ENCODE measurements at places on chromosomes 13 and 19. TPM values are rescaled to one million over a fixed set of nuclear protein-coding genes. Genes with fewer than 3 reads are reported as not detected.

Gene KLK2
- not detected for total RNA-seq

DNA sequence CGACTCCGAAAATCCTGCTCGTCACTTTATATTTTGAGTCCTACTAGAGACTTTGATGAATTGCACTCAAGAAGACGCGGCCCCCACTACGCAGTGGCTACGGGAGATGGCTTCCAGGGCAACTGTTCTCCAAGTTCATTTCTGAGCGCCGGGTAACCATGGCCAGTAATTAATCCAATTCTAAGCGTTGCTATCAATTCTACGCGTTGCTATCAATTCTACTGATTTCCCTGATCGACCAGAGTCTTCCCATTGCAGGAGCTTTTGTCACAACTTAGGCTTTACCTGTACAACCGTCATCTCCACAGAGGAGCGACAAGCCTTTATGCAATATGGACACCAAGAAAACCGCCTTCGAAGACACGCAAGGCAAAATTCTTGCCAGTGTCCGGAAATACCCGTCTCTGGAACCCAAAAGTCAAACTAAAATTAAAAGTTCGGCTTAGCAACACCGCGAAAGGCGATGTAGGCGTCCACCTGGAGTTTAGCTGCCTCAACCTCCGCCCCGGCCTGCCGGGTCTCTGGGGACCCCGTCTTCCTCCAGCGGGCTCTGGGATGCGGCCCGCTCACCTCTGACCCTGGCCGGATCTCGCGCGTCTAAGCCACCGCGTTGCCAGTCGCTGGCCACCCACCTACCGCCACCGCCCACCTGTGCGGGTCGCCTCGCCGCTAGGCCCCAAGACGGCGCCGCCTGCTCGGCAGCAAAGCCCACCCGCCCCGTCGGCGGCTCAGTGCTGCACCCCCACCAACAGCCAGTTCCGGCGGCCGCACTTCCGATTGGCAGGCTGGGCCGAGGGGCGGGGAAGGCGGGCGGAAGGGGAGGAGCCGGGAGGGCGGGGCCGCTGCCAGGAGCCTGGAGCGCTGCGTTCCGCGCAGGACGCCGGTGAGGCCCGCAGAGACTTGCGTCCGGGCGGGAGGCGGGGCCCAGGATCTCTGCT, at the start of gene SUPT20H:
Gene SUPT20H, minus strand, starts transcription at position 779 of the 938 bp plus-strand sequence. CDS start 8,198 bp downstream, outside the sequence.
- peak; percentile 98 for DNase-seq

- no peak for DNase-seq
Measured at GRCh38 chr13:44814161-44814560, 175.1 kb downstream of the NUFIP1 start.

Gene ZNF329
- total RNA-seq = 10.7 TPM

DNA sequence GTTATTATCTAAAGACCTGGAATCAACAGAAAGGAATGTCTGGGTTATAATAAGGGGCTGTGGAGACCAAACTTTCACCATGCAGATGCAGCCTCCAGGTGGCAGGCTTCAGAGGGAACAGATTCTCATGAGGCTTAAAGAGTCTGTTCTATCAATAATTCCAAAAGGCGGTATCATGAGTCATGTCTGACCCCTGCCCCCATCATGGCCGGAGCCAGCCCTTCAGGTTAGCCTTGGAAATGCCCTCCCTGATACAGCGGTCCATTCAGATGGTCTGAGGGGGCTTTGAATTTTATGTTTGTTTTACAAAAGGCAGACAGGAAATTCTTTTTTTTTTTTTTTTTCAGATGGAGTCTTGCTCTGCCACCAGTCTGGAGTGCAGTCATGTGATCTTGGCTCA, 21.7 kb upstream of the LAMP1 start:
- peak; percentile 81 for DNase-seq

GRCh38 chr13:25625414-25625813, 253.6 kb downstream of the ATP8A2 start:
- DNase-seq = no peak

GRCh38 chr13:63636316-63636993, 2220.8 kb upstream of the PCDH20 start:
- no peak for DNase-seq

DNA sequence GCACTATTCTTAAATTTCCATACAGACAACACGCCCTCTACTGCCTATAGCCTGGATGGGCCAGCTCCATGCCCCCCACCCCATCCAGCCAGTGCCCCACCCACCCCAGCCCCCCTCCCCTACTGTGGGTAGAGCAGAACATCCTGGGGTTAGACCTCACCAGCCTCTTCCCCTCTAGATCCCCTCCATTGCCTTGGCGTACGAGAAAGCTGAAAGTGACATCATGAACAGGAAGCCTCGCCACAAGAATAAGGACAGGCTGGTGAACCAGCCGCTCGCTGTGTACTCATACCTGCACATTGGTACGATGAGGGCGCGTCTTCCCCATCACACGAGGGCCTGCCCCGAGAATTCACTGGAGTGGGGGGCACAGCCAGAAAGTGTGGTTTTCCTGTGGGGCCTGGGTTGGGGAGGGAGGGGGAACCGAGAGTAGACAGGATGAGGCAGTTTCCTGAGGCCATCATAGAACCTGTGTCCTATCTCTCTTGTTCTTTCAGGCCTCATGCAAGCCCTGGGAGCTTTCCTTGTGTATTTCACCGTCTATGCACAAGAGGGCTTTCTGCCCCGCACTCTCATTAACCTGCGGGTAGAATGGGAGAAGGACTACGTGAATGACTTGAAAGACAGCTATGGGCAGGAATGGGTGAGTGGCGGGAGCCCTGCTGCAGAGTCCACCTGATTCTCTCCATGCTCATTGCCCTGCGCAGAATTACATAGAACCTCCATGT, 29.1 kb downstream of the ATP12A start:
- DNase-seq = no peak

DNA sequence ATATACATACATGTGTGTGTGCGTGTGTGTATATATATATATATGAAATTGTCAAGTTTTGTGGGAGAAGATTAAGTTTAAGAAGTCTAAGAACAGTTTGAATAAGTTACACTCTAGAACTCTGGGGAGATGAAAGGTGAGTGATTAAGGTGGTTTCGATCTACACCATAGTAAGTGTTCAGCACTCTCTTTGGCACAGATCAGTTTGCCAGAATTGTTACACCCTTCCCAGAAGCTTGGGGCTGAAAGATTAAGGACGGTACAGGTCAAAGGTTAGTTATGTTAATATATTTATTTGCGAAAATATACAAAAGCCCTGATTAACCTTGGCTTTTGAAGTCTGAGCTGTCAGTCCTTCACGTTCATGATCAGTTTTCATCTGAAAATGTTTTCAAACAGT, 309.1 kb downstream of the KLF5 start:
- no peak for DNase-seq

DNA sequence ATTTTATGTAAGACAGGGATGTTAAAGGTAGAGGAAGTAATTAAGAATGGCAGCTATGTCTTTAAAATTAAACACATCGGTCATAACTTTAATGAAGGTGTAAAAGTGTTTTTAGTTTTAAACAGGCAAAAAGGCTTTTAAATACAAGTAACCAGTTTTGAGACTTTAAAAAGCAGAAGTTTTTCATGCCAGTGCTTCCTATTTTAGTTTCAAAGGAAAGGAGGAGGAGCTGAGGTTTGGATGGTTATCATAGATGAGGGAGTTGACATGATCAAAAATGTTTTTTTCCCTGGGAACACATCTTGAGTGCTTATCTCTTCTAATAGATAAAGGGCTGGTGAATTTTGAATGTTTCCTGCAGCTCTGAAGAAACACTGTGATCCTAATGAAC, 42.9 kb downstream of the LRCH1 start:
- no peak for DNase-seq

DNA sequence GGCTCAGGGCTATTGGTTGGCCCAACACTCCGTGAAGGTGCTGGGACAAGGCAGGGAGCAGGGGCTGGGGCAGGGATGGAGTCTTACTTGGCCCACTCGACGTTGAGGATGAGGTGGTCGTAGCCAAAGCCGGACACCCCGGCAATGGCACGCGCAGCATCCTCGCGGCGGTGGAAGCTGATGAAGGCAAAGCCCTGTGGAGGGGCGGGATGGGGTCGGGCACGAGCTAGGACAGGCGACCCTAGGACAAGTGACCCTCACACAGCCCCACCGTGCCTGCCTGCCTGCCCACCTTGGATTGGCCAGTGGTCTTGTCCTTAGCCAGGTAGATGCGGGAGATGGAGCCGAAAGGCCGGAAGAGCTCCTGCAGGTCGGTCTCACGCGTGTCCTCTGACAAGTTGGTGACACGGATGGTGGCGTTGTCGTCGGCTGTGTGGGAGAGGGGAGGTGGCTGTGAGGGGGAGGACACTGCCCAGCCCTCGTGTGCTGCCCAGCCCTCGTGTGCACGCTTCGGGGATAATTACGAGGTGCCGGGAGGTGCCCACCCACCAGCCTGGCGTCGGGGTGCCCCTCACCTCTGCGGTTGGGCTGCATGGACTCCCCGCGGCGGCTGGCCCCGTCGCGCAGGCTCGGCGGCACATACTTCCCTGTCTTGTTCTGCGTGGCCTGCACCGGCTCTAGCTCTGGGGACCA, 4.0 kb downstream of the P2RY11 start:
- peak; percentile 31 for DNase-seq

Gene TINCR
- total RNA-seq = not detected

Gene HIF3A
- total RNA-seq = not detected

Gene ADGRE3
- not detected for total RNA-seq

DNA sequence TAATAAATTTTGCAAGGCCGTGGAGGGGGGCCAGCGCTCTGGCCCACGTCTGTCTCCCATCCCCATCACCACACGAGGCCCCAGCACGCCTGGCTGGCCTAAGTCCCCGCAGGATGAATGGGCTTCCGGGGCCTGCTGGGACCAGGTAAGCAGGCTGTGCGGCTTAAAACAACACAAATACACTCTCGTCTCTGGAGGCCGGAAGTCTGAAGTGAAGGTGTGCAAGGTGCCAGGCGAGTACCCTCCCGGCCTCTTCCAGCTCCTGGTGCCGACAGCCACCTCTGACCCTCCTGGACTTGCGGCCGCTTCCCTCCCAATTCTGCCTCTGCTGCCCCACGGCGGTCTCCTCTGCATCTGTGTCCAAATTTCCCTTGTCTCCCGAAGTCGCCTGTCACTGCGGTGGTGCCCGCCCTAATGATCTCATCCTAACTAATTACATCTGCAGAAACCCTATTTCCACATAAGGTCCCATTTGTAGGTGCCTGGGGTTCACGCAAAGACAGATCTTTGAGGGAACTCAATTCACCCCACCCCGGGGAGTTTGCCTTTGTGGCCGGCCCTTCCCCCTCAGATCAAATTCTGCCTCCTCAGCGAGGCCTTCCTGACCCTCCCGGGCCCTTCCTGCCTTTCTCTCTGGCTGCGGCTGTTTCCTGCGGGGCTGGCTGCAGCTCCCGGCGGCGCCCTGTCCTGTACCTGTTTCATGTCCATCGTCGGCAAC, 8.1 kb upstream of the PTBP1 start:
- DNase-seq = peak; percentile 65

DNA sequence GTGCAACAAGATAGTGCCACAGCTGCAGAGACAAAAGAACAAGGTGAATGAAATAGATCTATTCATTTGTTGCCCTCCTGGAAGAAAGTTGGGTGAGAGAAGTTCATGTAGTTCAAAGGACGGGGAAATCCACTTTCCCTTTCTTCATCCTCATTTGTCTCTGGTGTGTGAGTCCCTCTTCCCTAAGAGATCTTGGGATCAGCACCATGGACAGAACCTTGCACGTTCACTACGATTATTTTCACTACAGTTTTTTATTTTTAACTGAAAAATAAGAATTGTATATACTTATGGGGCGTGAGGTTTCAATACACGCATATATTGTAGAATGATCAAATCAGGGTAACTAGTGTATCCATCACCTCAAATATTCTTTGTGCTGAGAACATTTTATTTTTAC, 29.2 kb downstream of the NLRP5 start:
- DNase-seq = peak; percentile 14

- DNase-seq = peak; percentile 33
Measured at GRCh38 chr13:71290963-71291841, 575.8 kb downstream of the DACH1 start.

Gene HSPBP1
- total RNA-seq = 42.5 TPM

Gene SOX1
- total RNA-seq = not detected

Measured in GM23248 (cell line).